Aortic smooth muscle cell (primary cell): ENCODE measurements at places on chromosomes 1 and 21. TPM values are rescaled to one million over a fixed set of nuclear protein-coding genes. Genes with fewer than 3 reads are reported as not detected.

SMCP gene
- not detected in 2 replicates for total RNA-seq

PLEKHN1 gene
- 0.25 and 0.26 TPM in 2 replicates for total RNA-seq

SAMD13 gene
- total RNA-seq = 0.92 and 1.1 TPM in 2 replicates

RGSL1 gene
- not detected in 2 replicates for total RNA-seq

ACTL8 gene
- not detected in 2 replicates for total RNA-seq
